PC-9 (cell line): ENCODE measurements at places on chromosomes 11 and 22. TPM values are rescaled to one million over a fixed set of nuclear protein-coding genes. Genes with fewer than 3 reads are reported as not detected.

- H3K4me3 ChIP-seq, result no peak overlapping the region
- no peak overlapping the region for H3K27ac ChIP-seq
- H3K27me3 ChIP-seq, result no peaks in the 10 kb centered on the region
- no peaks in the 10 kb centered on the region for H3K4me1 ChIP-seq
- no peak for DNase-seq
Measured at GRCh38 chr11:84044706-84045105, 758.5 kb upstream of the CCDC90B start.

The DGAT2 gene
- total RNA-seq, result 6.5 and 7.1 TPM in 2 replicates

GRCh38 chr11:110366291-110366690 lies 63.5 kb upstream of the FDX1 start:
- H3K36me3 ChIP-seq, result no peaks in the 10 kb centered on the region
- H3K27me3 ChIP-seq, result no peaks in the 10 kb centered on the region
- H3K4me1 ChIP-seq, result peaks cover 42% of the 10 kb centered on the region
- DNase-seq, result peak; percentile 69
- H3K27ac ChIP-seq, result peak overlapping the region; percentile 15

DNA sequence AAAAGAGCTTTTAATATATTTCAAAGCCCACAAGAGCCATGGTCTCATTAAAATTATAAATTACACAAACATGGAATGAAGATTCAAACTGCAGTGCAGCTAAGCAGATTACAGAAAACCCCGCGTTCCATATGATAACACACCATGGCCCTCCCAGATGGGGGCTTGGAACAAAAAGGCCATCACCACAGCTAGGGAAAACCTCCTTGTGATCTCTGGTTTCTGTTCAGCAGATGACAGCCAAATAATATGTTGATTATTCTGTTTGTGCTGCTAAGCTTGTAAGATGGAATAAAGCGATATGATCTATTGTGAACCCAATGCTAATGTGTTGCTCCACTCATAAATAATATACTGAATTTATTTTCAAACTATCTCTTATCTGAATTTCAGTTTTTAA lies 28.5 kb downstream of the IMMP1L start:
- DNase-seq, result no peak
- H3K4me1 ChIP-seq, result no peaks in the 10 kb centered on the region
- H3K4me3 ChIP-seq, result no peak overlapping the region
- H3K27me3 ChIP-seq, result no peaks in the 10 kb centered on the region

The GTSE1 gene
- total RNA-seq, result 51.5 and 64.6 TPM in 2 replicates

DNA sequence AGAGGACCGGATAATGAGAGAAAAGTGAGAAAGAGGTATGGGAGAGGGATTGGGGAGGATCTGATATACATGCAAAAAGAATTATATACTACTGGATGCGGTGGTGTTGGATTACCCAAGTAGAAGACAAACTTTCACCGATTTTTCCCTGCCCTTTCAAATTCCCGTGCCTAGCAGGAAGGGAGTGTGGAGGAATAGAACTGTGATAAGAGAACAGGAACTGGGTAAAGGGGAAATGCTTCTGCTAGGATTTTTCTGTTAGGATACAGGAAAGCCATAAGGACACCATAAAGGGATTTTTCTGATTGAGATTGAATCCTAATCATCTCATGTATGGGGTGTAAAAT lies 480 bp upstream of the MTMR2 start:
- no peaks in the 10 kb centered on the region for H3K27me3 ChIP-seq
- H3K36me3 ChIP-seq, result peaks cover 10% of the 10 kb centered on the region; the same call in 1 of the 2 replicates
- peak; percentile 85 for DNase-seq
- H3K4me3 ChIP-seq, result peak overlapping the region; percentile 67

DNA sequence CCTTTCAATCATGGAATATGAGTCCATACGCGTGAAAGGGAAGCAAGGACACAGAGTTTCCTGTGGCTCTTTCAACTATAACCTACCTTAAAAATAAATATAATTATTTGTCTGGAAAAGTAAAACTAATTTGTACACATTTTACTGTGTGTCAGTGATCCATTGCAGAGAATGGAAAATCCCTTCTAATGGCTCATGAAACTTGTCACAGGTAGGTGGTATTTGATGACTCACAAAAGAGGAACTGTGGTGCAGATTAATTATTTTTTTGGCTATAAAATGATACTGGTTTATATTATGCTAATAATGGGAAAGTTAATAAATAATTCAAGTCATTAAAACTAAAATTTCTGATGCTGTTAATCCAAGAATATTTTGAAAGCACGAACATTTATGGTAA lies 792.2 kb downstream of the METTL15 start:
- no peaks in the 10 kb centered on the region for H3K36me3 ChIP-seq
- H3K4me3 ChIP-seq, result no peak overlapping the region
- DNase-seq, result no peak

GRCh38 chr11:8480858-8481257 lies 113.2 kb downstream of the STK33 start:
- H3K36me3 ChIP-seq, result no peaks in the 10 kb centered on the region
- no peak for DNase-seq
- no peaks in the 10 kb centered on the region for H3K27me3 ChIP-seq
- no peak overlapping the region for H3K27ac ChIP-seq
- no peaks in the 10 kb centered on the region for H3K4me1 ChIP-seq

The TST gene
- total RNA-seq, result 99.4 and 123 TPM in 2 replicates

DNA sequence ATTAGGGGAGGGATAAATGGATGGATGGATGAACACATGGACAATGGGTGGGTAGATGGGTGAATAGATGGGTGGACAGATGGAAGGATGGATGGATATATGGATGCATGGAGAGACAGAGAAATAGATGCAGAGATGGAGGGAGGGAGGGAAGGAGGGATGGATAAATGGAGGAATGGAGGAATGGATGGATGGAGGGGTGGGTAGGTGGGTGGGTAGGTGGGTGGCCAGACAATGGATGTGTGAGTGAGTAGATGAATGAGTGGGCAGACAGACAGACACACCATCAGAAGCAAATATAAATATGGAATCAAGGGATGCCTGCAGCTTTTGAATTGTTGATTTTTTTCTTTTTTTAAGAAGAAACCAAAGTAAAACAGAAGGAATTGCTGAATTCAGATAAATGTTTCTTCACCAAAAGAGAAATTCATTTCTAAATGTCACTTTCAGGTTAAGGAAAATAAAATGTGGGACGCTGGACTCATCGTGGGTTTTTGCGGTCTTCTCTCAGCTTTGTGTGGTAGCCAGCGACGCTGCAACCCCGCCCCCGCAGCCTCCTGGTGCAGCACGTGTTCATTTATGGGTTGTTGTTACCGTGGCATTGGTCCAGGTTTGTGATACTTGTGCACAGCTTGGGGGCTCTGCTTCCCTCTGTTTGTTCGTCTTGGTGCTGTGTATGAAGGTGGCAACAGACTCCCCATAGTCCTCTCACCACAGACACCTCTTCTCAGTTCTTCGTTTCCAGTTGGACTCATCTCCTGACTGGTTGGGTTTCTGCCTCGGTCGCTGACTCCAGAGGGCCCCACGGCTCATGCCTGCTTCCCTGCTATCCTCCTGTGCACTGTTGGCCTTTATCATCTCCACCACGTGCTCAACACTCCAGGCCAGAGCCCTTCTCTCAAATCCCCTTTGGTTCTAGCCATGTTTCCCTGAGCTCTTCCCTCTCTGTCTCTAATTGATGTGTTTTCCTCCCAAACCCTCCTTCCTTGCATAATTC lies 76.4 kb downstream of the CDKN1C start:
- H3K4me1 ChIP-seq, result no peaks in the 10 kb centered on the region
- H3K27ac ChIP-seq, result no peak overlapping the region
- no peak overlapping the region for H3K4me3 ChIP-seq

DNA sequence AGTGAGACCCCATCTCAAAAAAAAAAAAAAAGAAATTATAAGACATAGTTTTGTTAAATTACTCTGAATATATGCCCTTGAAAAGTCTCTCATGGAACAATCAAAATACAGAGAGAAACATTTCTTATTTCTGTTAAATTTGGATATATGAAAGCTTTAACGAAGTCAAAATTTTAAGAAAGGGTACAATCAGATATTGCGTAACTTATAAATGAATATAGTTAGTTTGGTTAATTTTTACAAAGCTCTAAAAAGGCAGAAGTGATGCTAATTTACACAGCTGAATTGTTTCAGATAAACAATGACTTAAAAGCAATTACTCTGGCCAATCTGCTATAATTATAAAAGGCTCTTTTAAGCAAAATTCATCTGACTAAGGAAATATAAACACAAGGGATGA lies 611.6 kb upstream of the CCDC179 start:
- no peaks in the 10 kb centered on the region for H3K27me3 ChIP-seq
- no peak overlapping the region for H3K27ac ChIP-seq
- no peaks in the 10 kb centered on the region for H3K36me3 ChIP-seq
- H3K4me3 ChIP-seq, result no peak overlapping the region
- no peak for DNase-seq

The GAB4 gene
- total RNA-seq, result not detected in 2 replicates

GRCh38 chr11:104858882-104859775 lies 39.1 kb downstream of the CASP12 start:
- H3K36me3 ChIP-seq, result no peaks in the 10 kb centered on the region
- no peak overlapping the region for H3K27ac ChIP-seq
- DNase-seq, result no peak
